Hematopoietic multipotent progenitor cell treated with erythropoietin and hydrocortisone succinate and interleukin-3 and kit ligand, for 15 days (in vitro differentiated cells): ENCODE measurements at places on chromosomes 5 and 9.

- DNase-seq: no peak
These were observed 746.4 kb downstream of the MTRR start for GRCh38 chr5:8615142-8615858.

DNA sequence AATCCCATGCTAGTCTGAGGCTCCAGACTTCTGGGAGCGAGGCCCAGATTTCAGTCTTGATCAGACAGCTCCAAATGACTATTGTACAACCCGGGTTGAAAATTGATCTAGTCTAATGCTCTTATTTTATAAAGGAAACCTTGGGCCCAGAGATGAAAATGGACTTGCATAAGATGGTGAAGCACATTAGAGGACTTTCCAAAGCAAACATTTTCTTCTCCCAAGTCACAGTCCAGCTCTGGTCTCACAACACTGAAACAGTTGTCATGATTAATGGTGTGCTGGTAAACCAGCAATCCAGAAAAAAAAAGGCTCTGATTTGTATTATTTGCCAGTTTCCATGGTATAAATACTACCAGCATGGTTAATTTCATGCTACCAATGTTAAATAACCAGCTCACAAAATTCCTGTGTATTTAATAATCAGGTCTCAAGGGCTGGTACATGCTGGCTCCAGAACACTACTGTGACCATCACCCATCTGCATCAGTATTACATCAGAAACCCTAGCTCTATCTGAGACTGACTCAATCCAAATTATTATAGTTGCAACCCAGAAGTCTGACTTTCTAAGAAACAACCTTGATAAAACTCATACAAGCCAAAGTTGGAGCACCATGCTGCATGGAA, 32.5 kb upstream of the ABLIM3 start:
- DNase-seq: no peak

DNA sequence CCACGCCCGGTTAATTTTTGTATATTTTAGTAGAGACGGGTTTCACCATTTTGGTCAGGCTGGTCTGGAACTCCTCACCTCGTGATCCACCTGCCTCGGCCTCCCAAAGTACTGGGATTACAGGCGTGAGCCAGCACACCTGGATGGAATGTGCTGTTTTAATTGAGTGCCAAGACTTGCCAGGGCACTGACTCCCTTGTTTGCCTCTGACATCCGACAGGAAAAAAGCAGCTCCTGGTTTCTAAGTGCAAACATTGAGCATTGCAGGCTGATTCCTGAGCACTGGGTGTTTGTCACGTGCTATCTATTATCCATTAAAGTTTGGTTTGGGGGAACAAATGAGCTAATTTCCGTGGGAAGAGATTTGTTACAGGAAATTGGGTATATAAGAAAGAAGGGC, 70.6 kb upstream of the CKMT2 start:
- no peak for DNase-seq

- no peak for DNase-seq
These were observed 266.4 kb downstream of the ZNF608 start for GRCh38 chr5:124480022-124480421.

- no peak for DNase-seq
These were observed 11.1 kb downstream of the FCN2 start for GRCh38 chr9:134891713-134892112.

- no peak for DNase-seq
These were observed 611.1 kb downstream of the ACTL7B start for GRCh38 chr9:108244686-108245085.

- DNase-seq: no peak
These were observed 208.4 kb downstream of the MEF2C start for GRCh38 chr5:88674356-88675167.

DNA sequence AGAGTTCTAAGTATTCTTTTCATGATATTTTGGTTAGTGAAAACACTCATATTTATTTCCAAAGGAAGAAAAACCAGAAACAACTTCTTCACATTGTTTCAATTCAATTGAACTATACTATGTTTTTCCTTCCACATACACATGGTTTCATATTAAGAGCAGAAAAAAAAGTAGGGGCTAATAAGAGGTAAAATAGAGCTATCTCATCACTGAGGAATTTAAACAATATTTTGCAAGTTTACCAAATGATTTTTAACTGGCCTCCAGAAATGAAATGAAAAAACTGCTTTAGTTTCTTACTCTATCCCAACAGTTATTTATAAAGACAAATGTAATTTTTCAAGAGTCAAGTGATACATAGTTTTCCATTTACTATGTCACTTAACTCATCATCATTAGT, 233.5 kb downstream of the RFX3 start:
- DNase-seq: no peak

DNA sequence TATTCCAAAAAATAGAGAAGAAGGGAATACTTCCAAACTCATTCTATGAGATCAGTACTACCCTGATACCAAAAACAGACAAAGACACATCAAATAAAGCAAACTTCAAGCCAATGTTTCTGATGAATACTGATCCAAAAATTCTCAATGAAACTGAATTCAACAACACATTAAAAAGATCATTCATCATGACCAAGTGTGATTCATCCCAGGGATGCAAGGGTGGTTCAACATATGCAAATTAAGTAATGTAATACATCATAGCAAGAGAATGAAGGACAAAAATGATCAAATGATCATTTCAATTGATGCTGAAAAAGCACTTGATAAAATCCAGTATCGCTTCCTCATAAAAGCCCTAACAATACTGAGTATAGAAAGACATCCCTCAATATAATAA, 4.9 kb upstream of the RCL1 start:
- DNase-seq: no peak

DNA sequence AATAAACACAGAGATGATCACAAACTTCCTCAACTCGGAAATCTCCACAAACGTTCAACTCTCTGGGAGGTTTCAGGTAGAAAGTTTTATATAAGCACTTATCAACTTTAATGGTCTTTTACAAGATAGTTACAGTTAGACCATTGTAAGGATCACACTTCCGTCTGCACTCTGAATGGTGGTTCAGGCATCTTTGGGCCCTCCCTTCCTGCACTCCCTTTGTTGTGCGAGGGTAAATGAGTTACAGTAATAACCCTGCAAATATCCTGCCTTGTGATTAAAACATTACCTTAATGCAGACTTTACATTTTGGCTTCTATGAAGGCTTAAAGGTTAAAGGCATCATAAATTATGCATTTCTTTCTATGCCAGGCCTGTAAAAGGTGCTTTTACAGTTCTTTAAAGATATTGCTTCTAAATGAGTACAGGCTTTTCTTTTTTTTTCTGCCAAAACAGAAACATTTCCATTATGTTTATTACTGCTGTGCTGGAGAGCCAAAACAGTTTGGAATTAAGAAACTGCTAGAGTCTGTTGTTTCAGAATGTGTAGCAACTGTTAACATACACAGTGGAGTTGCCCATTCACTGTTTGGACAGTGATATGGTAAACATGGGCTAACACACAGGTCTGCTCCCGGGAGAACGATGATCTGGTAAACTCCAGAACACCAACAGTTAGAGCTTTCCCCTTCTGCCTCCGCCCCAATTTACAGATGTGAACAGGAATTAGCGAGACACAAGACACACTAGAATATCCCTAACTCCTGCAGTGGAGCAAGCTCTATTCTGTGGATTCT, 1.1 kb downstream of the PRUNE2 start:
- no peak for DNase-seq

DNA sequence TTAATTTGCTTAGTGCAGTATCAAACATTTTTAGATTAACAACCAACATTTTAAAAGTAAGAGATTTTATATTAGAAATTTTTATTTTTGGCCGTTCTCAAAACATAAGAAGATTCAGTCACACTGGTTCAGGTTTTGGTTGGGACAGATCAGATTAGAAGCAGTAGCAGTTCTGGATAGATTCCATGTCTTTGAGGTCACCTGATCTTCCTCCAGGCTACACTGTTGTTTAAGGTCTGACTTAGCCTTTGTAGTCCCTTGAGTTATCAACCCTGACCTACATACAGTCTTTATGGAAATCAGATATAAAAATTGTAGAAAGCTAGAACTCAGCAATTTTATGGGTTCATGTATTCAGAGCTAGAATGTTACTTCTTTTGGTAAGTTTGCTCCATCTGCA, 910.0 kb upstream of the WWC1 start:
- DNase-seq: no peak

DNA sequence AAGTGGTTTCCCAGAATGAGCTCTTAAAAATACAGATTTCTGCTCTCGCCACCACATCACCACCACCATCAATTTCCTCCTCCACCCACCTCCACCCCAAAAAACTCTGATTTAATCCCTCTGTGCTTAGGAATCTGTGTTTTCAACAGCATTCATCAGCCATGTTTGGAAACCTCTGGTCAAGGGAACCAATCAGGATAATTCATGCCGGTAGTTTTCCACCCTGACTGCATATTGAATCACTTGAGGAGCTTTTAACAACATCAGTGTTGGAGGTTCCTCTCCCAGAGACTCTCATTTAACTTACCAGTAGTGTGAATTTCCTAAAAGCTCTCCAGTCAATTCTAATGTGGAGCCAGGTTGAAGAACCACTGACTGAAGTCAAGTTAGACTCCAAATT, 46.0 kb upstream of the DAB2 start:
- no peak for DNase-seq

DNA sequence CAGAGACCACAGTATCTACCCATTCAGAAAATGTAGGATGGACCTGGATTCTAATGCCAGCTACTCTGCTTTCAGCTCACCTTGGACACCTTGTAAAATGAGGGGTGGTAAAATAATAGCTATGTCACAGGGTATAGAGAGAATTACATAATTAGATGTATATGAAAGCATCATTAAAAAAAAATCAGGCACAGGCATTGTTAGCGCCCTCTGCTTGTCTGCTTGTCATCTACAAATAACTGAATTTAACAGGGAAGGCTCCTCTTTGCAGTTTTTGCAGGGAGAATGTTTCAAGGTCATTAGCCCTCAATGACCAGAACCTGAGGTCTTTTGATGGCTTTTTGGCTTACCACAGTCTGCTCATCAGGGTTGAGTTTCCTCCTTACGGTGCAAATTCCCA, 58.0 kb downstream of the GPR21 start:
- no peak for DNase-seq

GRCh38 chr5:95634081-95634480, 12.5 kb upstream of the RFESD start:
- DNase-seq: no peak

DNA sequence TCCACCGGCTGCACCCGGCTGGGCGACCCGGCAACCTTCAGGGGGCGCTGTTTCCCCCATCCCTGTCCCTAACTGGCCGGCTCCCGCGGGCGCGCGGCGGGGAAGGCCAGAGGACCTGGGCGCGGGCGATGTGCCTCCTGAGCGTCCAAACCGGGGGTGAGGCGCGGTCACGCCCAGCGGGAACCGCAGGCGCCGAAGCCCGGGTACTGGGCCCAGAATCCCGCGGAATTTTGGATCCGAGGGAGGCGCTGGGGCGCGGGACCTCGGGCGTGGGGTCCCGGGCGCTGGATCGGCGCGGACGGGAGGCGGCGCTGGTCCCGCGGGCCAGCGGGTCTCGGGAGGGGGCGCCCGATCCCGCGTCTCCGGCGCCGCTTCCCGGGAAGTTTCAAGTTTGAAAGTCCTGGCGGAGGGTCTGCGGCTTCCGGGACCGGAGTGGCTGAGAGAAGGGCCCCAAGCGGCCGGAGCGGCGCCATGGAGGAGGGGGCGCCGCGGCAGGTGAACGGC, at the start of gene PKN3:
Gene PKN3, plus strand, starts transcription at position 59 of the 504 bp plus-strand sequence. Its CDS starts 413 bp downstream, at position 472.
- DNase-seq: peak; percentile 80

GRCh38 chr5:1182360-1182632, 19.1 kb upstream of the SLC6A19 start:
- DNase-seq: no peak

DNA sequence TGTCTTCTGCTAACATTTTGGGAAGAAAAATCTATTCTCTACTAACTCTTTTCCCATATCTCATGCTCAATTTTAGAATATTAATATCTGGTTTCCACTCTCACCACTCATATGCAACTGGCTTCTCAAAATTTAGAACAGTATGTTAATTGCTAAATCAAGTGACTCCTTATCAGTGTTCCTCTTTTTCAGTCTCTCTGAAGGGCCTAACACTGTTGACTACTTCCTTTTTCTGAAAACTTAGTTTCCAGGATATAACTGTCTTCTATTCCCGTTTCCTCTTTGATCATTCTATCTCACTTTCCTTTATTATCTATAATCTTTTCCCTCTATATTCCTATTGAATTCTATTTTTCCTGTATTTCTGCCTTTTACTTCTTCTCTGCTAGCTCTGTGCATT, 1717.2 kb upstream of the C9orf72 start:
- no peak for DNase-seq
